ENCODE measurements at places on chromosomes 7 and 10. TPM values are rescaled to one million over a fixed set of nuclear protein-coding genes. Genes with fewer than 3 reads are reported as not detected.
A peak's percentile ranks its signal among the peaks of the same experiment; 100 is the strongest.

- H3K4me1 ChIP-seq: no peaks in the 10 kb centered on the region
- no peak overlapping the region for H3K4me3 ChIP-seq
- DNase-seq: no peak
- no peak overlapping the region for H3K27ac ChIP-seq
- H3K36me3 ChIP-seq: no peaks in the 10 kb centered on the region
These were observed 245.3 kb downstream of the NSUN6 start for GRCh38 chr10:18406136-18406535.

GRCh38 chr10:77082601-77083252, 554.9 kb downstream of the KCNMA1 start:
- peak; percentile 34 for DNase-seq
- no peak overlapping the region for H3K27ac ChIP-seq
- peaks cover 3% of the 10 kb centered on the region for H3K4me1 ChIP-seq
- H3K36me3 ChIP-seq: peaks cover 1% of the 10 kb centered on the region
- no peak overlapping the region for H3K4me3 ChIP-seq
- H3K27me3 ChIP-seq: no peaks in the 10 kb centered on the region

- no peaks in the 10 kb centered on the region for H3K36me3 ChIP-seq
These were observed 23.7 kb downstream of the GSDME start for GRCh38 chr7:24733414-24734060.

- H3K36me3 ChIP-seq: no peaks in the 10 kb centered on the region
- no peak overlapping the region for H3K27ac ChIP-seq
- H3K4me1 ChIP-seq: no peaks in the 10 kb centered on the region
- no peak overlapping the region for H3K4me3 ChIP-seq
- H3K27me3 ChIP-seq: no peaks in the 10 kb centered on the region
These were observed 62.6 kb downstream of the RASGEF1A start for GRCh38 chr10:43204042-43204942.

DNA sequence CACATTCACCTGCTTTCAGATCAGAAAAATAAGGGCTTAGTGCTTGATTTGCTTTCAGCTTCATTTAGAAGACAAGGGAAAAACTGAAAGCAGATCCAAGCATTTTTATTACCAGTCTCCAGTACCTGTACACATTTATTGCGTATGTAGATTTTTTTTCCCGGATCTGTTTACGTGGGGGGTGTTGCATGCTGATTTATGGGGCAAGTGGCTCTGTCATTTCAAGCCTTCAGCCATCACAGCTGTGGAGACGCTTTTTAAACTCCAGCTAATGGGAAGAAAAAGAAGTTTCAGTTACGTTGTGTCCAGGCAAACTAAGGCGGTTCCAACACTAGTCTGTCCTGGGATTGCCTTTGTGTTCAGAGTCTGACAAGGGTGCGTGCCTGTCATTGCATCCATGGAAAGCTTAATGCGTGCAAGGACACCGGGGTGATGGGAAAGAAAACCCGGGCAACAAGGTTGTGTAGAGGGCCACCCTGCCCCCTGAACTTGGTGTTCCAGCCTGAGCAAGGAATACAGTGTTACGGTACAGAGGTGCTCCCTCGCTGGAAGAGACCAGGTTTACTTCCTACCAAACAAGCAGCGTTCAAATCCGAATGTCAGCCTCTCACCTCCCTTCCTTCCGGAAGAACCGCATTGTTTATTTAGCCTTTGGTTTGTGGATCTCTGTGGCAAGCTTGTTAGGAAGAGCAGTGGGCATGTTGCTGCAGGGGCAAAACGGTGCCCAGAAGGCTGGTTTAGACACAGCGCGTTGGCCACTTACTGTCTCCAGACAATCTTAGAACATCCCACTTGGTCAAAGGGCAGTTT, 128.2 kb downstream of the FGFR2 start:
- no peak overlapping the region for H3K27ac ChIP-seq
- no peaks in the 10 kb centered on the region for H3K27me3 ChIP-seq
- no peaks in the 10 kb centered on the region for H3K36me3 ChIP-seq
- no peaks in the 10 kb centered on the region for H3K4me1 ChIP-seq

DNA sequence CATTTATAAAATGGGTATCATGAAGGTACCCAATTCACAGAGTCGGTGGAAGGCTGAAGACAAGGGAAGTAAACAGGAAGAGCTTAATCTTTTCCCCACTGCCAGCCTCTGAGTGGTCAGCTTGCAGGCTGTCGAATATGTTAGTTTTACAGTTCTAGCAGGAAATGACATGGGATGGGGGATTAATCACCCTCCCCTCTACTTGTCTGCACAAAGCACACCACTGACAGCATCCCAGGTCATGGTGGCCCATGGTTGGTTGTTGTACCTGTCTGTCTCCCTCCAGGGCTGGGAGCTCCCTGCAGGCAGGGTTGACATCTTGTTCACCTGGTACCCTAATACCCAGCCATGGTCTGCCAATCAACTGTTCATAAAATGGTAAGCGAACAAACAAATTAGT, 55.6 kb downstream of the GRB10 start:
- H3K4me3 ChIP-seq: no peak overlapping the region
- DNase-seq: no peak
- peaks cover 13% of the 10 kb centered on the region for H3K4me1 ChIP-seq
- H3K27ac ChIP-seq: no peak overlapping the region
- no peaks in the 10 kb centered on the region for H3K27me3 ChIP-seq

GRCh38 chr10:361203-362081, 226.2 kb downstream of the ZMYND11 start:
- DNase-seq: no peak
- H3K27ac ChIP-seq: no peak overlapping the region
- no peak overlapping the region for H3K4me3 ChIP-seq
- H3K4me1 ChIP-seq: no peaks in the 10 kb centered on the region
- H3K27me3 ChIP-seq: no peaks in the 10 kb centered on the region

DNA sequence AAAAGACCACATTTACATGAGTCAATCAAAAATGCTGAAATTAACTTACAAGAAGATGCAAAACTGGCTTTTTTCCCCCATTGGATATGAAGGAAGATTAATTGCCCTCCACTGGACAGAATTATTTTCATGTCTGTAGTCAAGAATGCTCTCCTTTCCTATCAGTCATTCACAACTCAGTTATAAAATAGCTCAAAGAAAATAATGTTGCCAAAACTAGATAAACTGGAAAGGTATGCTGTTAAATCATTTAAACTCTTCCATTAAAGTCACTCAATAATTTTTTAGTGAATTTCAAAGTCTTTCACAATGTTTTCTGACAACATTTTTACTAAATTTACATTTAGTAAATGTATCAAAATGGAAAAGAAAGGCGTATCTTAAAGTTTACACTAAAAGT, 384.5 kb downstream of the HGF start:
- H3K4me3 ChIP-seq: no peak overlapping the region
- no peaks in the 10 kb centered on the region for H3K27me3 ChIP-seq
- DNase-seq: no peak
- H3K27ac ChIP-seq: no peak overlapping the region
- H3K36me3 ChIP-seq: no peaks in the 10 kb centered on the region

DNA sequence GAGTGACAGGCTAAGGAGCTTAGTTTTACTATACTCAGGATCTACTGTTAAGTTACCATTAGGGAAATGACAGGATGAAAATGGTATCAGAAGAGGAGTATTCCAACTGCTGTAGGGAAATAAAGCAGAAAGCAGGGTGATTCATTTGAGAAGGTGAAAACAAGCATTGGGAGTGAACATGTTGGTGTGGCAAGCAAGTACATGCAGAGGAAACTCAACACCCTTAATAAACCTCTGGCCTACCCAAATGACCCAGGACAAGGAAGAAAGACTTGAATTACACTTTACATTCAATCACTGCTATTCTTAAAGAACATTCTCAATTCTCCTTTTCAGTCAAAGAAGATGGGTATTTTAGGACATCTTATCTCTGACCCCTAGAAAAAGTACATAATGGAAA, 28.7 kb downstream of the ERLIN1 start:
- peaks cover 6% of the 10 kb centered on the region for H3K36me3 ChIP-seq
- no peak for DNase-seq
- no peak overlapping the region for H3K27ac ChIP-seq
- H3K4me3 ChIP-seq: no peak overlapping the region
- no peaks in the 10 kb centered on the region for H3K27me3 ChIP-seq
- H3K4me1 ChIP-seq: no peaks in the 10 kb centered on the region

- H3K27me3 ChIP-seq: no peaks in the 10 kb centered on the region
- no peak for DNase-seq
- no peak overlapping the region for H3K27ac ChIP-seq
- H3K4me3 ChIP-seq: no peak overlapping the region
- H3K4me1 ChIP-seq: no peaks in the 10 kb centered on the region
These were observed 14.6 kb downstream of the C10orf71 start for GRCh38 chr10:49313501-49314070.

GRCh38 chr7:120941856-120942255, 8.7 kb upstream of the ING3 start:
- H3K27me3 ChIP-seq: no peaks in the 10 kb centered on the region
- H3K4me1 ChIP-seq: no peaks in the 10 kb centered on the region
- no peaks in the 10 kb centered on the region for H3K36me3 ChIP-seq
- H3K27ac ChIP-seq: no peak overlapping the region
- DNase-seq: no peak
- no peak overlapping the region for H3K4me3 ChIP-seq

GRCh38 chr7:133709036-133709880, 417.9 kb upstream of the LRGUK start:
- H3K4me1 ChIP-seq: no peaks in the 10 kb centered on the region
- no peak overlapping the region for H3K4me3 ChIP-seq
- H3K27me3 ChIP-seq: no peaks in the 10 kb centered on the region

- peaks cover 4% of the 10 kb centered on the region for H3K27me3 ChIP-seq
- no peak for DNase-seq
- no peak overlapping the region for H3K27ac ChIP-seq
- no peak overlapping the region for H3K4me3 ChIP-seq
These were observed 44.8 kb upstream of the ELFN1 start for GRCh38 chr7:1624999-1625927.

- no peak overlapping the region for H3K27ac ChIP-seq
- DNase-seq: no peak
- H3K27me3 ChIP-seq: no peaks in the 10 kb centered on the region
- no peaks in the 10 kb centered on the region for H3K4me1 ChIP-seq
- H3K4me3 ChIP-seq: no peak overlapping the region
These were observed 745.0 kb upstream of the AUTS2 start for GRCh38 chr7:68853254-68853653.

DNA sequence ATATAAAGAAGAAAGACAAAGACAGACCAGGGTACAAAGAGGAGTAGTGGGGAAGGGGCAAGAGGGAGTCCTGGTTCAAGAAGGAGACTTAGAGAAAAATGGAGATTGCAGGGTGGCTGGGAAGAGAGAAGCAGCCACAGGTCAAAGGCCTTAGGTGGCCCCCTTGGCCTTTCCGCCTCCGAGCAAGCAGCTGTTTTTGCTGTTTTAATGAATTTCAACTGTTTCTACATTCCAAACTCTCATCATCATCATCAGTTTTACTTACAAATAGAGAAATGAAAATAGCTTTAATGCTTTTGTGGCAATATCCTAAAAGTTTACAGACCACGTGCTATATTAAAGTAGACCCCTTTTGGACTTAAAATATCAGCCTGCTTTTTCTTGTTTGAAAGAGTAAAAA, 399.7 kb downstream of the EXOC4 start:
- H3K4me3 ChIP-seq: no peak overlapping the region
- no peak overlapping the region for H3K27ac ChIP-seq
- no peak for DNase-seq
- no peaks in the 10 kb centered on the region for H3K27me3 ChIP-seq
- no peaks in the 10 kb centered on the region for H3K36me3 ChIP-seq
- peaks cover 2% of the 10 kb centered on the region for H3K4me1 ChIP-seq

DNA sequence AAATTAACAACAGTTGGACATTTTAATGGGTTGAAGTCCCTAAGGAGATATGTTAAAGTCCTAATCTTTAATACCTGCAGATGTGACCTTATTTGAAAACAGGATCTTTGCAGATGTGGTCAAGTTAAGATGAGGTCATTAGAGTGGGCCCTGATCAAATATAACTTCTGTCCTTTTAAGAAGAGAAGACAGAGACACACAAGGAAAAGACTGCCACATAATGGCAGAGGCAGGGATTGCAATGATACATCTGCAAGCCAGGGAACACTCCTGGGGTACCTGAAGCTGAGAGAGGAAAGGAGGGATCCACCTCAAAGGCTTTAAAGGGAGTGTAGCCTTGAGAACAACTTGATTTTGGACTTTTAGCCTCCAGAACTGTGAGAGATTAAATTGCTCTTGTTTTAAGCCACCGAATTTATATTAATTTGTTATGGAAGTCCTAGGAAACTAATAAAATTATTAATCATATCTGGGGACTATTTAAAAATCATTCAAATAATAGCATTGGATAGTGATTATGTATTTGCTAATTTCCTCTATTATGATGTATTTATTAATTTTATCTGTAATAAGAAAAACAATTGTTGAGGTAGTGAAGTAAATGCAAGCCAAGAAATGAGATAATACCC, 700.0 kb upstream of the PCDH15 start:
- H3K4me3 ChIP-seq: no peak overlapping the region
- no peaks in the 10 kb centered on the region for H3K27me3 ChIP-seq
- H3K36me3 ChIP-seq: no peaks in the 10 kb centered on the region

DNA sequence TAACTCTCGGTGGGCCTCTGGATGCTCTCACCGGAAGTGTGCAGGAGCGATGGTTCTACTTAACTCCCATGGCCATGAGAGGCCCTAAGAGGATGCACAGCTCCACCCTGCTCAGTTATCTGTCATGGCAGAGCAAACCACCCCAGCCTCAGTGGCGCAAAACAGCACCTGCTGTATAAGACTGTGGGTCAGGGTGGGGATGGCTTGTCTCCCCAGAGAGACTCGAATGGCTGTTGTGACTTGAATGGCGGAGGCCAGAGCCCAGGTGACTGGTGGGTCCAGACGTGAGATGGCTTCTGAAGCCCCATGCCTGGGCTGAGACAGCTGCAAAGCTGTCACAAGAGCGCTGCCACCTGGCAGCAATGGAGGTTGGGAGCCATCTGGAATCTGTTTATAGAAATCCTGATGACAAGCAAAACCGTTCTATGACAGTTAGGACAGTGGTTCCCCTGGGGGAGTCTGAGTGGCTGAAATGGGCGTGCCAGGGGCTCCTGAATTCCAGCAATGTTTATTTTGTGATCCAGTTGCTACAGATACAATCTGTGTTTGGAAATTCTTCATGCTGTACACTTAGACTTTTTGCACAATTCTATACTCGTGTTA, 490.5 kb downstream of the TCERG1L start:
- no peak overlapping the region for H3K4me3 ChIP-seq
- H3K36me3 ChIP-seq: no peaks in the 10 kb centered on the region
- H3K27ac ChIP-seq: no peak overlapping the region

GRCh38 chr10:12484002-12484918, 134.9 kb downstream of the CAMK1D start:
- H3K27ac ChIP-seq: no peak overlapping the region
- no peak overlapping the region for H3K4me3 ChIP-seq
- H3K36me3 ChIP-seq: no peaks in the 10 kb centered on the region
- H3K27me3 ChIP-seq: no peaks in the 10 kb centered on the region
- H3K4me1 ChIP-seq: no peaks in the 10 kb centered on the region

SEC31B gene
- total RNA-seq: 3.0 TPM

BTBD16 gene
- total RNA-seq: not detected

KCP gene
- total RNA-seq: 0.50 TPM

PDK4 gene
- total RNA-seq: 3.1 TPM

BHLHA15 gene
- total RNA-seq: 0.33 TPM

VIPR2 gene
- total RNA-seq: under 0.01 TPM
